Posterior cingulate gyrus (tissue), 11 donors: ENCODE measurements at places on chromosomes 7 and 10.

DNA sequence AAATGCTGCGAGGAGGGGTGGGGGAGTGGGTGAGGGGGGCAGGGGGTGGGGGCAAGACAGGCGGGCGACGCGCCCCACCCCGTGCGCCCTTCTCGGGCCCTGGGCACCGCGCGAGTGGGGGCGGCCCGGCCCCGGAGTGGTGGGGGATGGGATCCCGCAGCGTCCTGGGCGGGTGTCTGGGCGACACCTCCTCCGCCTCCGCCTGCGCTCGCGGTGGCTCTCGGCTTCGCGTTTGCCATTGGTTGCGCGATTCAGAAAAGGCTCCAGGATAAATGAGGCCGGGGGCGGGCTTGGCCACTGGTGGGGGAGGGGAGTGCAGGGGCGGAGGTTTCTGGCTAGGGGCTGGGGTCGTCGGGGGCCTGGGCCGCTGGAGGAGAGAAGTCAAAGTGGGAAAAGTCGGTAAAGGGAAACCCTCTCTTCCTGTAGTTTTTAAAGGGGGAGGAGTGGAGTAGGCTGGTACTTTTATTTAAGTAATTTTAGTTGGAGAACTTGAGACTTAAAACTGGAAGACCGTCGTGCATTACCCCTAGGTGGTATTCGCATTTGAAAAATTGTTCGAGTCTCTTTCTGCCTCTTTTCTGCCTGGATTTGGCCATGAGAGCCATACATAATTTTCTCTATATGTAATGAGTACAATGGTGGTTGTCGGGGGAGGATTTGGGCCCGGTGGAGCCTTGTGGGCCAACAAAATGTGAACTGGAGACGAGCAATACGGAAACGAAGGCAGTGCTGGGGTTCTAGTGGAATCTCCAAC lies 992 bp upstream of the IGF2BP3 start:
- DNase-seq = no peak

DNA sequence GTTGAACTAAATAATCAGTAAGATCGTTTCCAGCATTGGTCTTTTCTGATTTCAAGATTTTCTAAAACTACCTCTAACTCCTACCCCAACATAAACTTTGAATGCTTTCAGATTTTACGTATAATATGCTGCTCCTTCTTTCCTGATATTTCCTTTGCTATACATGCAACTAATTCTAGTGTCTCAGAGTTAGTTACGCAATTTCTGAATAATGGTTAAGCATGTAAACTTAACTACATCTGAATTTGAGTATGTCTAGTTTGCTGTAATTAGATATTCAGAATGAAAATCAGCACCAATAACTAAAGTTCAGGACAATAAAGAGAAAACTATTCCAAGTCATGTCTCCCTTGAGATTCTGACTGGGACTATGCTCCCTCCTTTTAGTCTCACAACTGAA lies 71.0 kb downstream of the SEMA3C start:
- DNase-seq = no peak

DNA sequence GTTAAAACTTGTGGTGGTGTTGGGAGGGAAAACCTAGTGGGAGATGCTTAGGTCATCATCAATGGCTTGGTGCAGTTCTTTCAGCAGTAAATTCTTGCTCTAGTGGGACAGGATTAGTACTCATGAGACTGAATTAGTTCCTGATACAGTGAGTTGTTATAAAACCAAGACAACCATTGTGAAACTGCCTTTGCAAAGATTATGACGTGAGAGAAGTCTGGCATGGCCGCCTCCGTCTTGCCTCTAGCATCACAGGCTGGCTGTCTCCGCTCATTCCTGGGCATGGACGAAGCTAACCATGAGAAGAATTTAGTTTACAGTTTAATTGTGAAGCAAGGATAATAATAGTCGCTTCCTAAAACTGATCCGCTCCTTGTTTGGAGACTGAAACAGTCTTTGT lies 186.4 kb downstream of the KIF20B start:
- DNase-seq = no peak

- DNase-seq = no peak
These were observed 26.6 kb upstream of the WNT8B start for GRCh38 chr10:100436255-100436654.

GRCh38 chr7:31335161-31335856 lies 5.2 kb downstream of the NEUROD6 start:
- DNase-seq = no peak

- DNase-seq = no peak
These were observed 5.3 kb downstream of the ESYT2 start for GRCh38 chr7:158824028-158824427.

DNA sequence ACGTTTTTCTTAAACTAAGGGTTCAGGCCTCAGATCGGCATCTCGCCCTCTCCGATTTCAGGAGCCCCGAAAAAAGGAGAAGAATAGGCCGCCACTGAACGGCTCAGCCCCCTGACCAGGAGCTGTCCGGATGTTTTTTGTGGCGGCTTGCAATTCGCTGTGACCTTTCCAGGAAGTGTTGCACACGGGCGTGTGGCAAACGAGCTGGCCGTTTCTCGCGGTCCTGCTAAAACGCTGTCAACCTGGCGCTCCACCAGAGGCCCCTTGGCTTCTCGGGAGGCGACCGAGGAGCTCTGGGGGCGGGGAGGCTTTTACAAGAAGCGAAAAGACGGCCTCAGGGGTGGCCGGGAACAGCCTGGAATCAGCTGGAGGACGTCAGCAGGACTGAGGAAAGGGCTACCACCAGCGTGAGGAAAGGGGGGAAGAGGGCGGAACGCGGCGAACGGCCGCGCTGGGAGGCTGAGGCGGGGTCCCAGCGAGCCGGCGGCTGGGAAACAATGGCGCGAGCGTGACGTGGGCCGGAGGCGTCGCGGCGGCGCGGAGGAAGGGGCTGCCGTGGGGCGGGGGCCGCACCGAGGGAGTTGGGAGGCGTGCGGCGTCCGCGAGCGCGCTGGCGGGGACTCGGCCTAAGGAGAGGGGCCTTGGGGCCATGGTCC lies 493 bp downstream of the NT5C2 start:
- DNase-seq = peak; percentile 49

DNA sequence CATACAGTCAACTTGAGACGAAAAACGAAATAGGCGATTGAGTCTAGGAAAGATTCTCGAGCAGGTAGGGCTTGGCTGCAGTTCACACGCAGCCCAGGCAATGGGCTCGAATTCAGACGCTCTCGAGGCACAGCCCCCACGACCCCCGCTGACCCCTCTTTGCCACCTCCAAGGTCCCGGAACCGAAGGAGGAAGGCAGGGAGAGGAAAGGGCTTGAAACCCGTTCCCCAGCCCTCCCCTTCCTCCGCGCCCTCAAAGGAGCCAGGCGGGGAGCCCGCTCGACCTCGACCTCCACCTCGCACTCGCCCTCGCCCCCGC lies 441 bp downstream of the CCDC186 start:
- DNase-seq = no peak

- DNase-seq = no peak
These were observed 68.8 kb downstream of the NRP1 start for GRCh38 chr10:33265621-33266020.

DNA sequence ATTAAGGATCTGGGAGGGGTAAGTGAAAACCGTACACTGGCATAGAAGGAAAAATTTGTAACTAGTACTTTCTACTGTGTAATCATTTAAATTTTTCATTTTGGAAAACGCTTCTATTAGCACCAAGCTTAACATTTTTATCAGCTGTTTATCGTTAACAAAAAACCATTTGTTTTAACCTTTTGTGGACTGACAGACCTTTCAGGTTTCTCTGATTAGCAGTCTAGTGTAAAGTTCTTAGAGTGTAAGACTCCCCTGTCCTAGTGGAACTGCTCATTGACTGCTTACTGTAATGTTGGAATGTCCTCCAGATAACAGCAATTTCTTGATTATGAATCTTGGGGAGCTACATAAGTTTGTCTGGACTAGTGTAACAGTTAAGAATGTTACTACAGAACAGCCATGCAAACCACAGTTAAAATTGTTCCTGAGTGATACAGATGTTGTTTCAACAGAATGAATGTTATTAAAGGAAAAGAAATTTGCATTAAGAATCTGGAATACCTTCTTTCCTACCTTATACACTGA lies 2.0 kb downstream of the DBF4 start:
- DNase-seq = no peak

- DNase-seq = no peak
These were observed 183.9 kb upstream of the WDR11 start for GRCh38 chr10:120667276-120667675.

- no peak for DNase-seq
These were observed 8.4 kb downstream of the IFIT3 start for GRCh38 chr10:89336241-89336640.

- DNase-seq = no peak
These were observed 166.2 kb downstream of the PKD1L1 start for GRCh38 chr7:47782022-47782421.

DNA sequence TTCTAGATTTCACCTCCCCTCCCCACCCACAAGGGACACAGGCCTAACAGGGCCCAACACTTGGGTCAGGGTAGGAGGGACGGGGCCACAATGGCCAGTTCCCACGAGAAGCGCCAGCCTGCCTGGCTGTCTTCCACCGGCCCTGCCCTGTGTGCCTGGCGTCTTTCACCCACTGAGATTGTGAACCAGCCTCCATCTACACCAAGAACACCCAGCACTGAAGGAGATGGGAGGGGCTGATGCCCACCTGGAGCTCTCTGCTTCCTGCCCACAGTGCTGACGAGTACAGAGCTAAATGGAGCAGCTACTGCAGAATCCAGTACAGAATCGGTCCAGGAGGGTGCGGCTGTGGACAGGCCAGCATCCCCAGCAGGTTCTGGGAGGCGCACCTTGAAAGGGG lies 2.4 kb upstream of the ASIC3 start:
- DNase-seq = no peak

DNA sequence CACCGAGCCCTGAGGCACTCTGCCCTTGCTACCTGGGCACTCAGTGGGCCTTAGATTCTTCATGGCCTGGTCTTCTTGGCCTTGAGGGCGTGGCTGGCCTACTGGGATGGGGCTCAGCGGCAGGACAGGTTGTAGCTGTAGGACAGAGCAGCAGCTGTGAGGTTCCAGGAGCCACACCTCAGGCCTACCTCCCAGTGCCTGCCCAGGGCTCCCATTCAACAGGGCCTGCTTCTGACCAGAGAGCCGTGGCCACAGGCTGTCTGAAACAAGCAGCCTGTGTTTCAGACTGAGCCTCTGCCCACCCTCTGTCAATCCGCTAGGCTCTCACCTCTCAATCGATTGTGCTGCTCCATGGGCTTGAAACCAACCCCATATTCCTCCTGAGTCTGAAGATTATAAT lies 928.0 kb upstream of the ZNF722 start:
- no peak for DNase-seq

DNA sequence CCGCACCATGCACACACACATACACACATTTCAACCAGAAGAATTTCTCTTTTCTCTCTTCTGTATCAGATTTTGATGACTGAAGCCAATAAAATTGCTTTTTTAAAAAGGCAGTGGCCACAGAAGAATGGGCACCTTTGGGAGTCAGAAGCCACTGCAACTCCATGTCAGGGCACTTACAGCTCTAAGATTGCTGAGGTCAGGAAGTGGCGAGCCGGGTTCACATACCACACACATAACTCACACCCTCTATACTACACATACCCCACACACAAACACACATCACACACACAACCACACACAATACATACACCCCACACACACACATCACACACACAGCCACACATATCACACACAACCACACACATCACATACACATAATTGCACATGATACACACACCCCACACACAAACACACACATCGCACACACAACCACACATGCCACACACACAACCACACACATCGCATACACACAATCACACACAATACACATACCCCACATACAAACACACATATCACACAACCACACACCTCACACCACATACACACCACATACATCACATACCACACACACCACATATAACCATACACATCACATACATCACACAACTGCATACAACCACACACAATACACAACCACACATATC lies 31.2 kb downstream of the GPRIN2 start:
- DNase-seq = no peak

DNA sequence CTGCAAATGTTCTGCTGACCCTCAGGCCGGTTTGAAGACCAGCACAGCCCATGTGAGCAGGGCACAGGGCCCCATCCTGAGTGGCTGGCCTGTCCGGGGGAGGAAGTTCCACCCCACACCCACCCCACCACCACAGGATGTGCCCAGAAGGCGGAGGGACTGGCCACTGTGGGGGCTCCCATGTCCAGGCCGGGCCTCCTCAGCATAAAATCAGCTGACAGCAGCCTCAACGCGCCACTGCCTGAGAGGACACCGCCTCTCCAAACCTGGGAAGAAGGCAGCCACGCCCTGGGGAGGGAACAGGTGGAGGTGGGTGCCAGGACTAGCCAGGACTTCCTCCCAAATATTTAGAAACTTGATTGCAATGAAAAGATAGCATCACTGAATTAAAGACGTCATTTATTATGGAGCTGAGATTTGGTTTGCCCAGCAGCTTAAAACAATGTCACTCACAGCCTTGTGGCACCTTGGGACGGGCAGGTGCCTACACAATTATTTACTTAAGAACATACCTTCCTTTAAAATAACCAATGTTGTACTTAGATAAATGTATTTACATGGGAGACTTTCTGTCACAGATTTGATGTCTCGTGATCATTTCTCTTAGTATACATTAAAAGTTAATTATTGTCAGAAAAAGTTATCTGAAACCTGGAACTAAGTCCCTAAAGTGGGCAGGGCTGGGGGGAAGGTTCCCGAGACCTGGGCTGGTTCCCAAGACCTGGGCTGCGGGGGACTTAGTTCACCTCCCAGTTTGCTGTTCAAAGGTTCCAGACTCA lies 27.3 kb upstream of the FAM20C start:
- peak; percentile 84 for DNase-seq

DNA sequence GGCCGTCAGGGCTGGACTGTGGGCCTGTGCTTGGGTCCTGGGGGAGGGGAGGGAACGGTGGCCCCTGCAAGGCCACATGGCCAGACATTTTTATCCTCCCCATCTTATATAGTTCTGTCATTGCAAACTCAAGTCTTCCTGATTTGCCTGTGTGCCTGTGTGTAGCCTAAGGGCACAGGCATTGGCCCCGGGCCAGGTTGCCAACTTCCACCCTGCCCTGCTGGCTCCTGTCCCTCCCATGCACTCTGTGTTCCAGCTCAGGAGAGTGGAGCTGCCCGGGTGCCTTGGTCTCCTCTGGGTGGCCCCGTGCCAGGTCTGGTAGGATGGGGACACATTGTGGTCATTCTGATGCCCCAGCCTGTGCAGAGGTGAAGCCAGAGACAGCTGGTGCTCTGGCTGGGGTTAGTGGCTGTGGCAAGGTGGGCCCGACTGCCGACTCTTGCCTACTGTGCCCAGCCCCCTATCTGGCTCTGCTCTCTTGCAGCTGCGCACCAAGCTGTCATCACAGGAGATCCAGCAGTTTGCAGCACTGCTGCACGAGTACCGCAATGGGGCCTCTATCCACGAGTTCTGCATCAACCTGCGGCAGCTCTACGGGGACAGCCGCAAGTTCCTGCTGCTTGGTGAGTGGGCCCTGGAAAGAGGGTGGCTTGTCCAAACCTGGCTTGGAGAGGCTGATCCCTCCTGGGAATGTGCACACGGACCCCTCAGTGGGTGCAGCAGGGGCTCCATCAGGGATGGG lies 14.8 kb downstream of the NACAD start:
- peak; percentile 43 for DNase-seq

- DNase-seq = no peak
These were observed 17.5 kb downstream of the TWIST1 start for GRCh38 chr7:19099924-19100323.
